ENCODE measurements at places on chromosomes 3 and 15.

- DNase-seq: no peak
Measured at GRCh38 chr3:181631901-181632300, 79.8 kb upstream of the SOX2 start.

GRCh38 chr3:144643771-144644198 is 672.2 kb downstream of the DIPK2A start:
- DNase-seq: no peak

DNA sequence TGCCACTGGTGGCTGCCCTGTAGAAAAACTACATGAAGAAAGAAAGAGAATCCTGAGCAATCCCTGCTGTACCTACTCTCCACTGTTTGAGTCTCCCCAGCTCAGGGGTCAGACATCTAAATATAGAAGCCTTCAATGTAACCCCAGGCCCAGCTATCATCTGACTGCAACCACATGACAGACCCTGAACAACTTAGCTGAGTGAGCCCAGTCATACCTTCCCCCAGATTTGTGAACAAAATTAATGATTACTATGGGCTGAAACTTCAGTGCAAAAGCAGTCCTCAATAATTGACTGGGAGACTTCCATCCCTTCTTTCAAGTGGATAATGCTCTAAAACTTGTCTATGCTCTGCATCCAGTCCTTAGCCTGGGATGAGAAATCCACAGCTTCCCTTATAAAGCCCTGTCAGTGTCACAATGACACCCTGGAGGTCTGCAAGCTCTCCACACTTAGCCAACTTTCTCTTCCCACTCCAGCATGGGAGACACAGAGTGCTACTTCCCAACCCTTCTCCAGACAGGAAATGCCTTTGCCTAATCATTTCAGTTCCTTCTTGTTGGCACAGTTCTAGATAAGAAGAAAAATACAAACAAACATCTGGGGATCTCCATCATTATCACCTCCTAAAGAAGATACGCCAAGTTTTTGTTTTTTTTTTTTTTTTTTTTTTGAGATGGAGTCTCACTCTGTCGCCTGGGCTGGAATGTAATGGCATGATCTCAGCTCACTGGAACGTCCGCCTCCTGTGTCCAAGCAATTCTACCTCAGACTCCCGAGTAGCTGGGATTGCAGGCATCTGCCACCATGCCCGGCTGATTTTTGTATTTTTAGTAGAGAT is 198.5 kb upstream of the GADL1 start:
- no peak for DNase-seq

- no peak for DNase-seq
Measured at GRCh38 chr3:43874290-43874689, 183.6 kb downstream of the ABHD5 start.

- no peak for DNase-seq
Measured at GRCh38 chr15:90915808-90916440, 12.8 kb downstream of the MAN2A2 start.

GRCh38 chr3:178010306-178010705 is 525.9 kb upstream of the KCNMB2 start:
- no peak for DNase-seq

DNA sequence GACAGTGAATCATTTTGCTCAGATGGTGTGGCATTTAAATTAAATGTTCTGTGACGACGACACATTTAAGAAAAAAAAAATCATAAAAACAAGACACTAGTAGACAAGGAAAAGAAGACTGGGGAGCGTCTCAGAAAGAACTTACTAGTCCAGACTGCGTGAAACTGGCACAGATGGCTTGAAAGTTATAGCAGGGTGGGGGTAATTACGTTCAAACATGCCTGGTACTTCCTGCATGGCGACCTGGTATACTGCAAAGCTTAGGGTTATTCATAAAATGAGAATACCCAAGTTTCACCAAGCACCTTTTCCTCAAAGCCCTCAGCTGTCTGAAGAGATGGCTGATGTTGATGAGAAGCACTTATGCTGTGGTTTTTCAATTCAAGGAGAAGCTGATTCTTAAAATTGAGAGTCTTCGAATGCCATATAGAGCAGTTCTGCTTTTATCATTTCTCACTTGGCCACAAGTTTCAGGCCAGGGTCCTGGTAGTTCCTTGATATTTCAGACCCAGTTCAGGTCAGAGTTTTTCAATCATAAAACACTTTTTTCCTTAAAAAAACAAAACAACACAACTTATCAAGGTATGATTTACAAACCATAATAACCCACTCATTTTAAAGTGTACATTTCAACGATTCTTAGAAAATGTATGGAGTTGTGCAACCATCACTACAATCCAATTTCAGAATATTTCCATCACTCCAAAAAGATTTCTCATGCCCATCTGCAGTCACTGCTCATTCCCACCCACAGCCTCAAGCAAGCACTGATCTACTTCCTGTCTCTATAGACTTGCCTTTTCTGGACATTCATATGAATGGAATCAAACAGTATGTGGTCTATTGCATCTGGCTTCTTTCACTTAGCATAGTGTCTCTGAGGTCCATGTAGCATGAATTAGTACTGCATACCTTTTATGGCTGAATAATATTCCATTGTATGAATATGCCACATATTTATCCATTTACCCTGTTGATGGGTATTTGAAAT is 24.7 kb downstream of the PCOLCE2 start:
- no peak for DNase-seq

- no peak for DNase-seq
Measured at GRCh38 chr3:61371123-61371522, 119.9 kb upstream of the FHIT start.

GRCh38 chr3:17213102-17213501 is 328.3 kb downstream of the PLCL2 start:
- DNase-seq: no peak

GRCh38 chr3:27616031-27616430 is 106.1 kb downstream of the EOMES start:
- no peak for DNase-seq

DNA sequence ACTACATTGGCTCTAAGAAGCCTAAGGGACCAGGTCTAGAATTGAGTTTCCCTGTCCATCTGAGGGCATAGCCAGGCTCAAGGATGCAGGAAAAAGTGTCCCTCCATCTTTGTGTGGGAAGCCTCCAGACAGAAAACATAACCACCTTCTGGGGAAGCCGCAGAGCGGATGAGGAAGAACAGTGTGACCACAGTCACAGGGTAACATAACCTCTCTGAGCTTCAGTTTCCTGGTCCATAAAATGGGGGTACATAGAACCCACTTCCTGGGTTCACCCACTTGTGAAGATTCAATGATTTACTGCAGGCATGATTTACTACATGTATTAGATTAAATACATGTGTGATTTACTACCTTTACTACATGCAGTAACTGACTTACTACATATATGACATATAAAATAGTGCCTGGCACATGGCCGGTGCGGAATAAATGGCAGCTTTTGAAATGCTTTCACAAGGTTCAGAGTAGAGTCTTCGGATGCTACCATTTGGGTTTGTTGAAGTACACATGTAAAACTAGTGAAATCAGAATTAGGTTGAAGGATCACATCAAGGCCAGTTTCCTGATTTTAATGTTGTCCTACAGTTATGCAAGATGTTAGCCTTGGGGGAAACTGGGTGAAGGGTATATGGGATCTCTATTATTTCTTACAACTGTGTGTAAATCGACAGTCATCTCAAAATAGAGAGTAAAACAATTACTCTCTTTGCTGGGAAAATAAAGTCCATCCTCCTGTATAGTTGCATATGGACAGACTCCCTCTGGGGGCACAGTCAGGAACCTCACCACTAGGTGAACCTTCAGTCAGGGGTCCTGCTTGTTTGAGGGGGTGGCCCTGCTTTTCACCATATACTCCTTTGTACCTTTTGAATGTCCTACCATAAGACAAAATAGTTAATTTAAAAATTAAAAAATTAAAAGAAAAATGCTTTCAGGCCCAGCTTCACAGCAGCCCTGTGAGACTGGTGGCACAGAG is 86.0 kb downstream of the SEMA5B start:
- DNase-seq: no peak

GRCh38 chr3:38314112-38314763 is 32.1 kb downstream of the SLC22A14 start:
- DNase-seq: no peak

DNA sequence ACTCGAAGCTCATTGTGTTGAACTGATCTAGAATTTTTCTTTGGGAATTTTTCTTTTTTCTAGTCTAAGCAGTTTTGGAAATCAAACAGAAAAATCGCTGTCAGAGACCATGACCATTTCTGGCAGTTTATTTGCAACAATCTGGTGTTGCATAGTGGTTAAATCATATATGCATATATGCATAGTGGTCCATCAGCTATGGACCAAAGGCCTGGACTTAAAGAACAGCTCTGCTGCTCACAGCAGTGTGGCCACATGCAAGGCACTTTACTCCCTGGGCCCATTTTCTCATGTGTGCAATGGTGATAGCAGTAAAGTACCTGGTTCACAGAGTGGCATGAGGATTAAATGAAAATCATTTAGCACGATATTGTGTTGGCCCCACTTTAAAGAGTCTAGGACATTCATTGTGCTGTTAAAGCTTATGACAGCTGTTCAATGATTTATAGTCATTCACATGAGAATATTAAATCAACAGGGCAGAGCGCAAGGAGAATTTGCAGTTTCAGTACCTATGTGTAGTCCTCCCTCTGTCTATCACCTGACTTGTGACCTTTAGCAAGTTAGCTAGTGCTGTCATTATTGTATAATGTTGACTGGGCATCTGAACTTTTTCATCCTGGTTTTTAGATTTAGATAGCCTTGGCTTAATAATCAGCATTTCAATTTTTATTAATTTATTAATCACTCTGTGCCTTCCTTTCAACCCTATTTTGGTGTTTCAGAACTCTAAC is 46.4 kb downstream of the BLM start:
- no peak for DNase-seq

DNA sequence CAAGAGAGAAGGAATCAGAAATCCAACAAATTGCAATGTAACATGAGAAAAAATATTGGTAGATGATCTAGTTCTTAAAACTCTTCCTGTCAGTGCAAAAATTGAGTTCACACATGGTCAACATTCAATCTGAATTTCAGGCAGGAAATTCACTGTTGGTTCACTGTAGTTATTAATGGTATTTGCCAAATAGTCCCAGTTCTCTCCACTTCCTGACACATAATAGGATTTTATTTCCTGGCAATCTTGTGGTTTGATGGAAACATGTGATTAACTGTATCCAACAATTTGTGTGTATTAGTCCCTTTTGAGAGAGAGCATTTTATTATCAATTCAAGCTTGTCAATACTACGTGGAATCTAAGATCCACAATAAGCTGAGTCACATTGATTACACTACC is 1103.1 kb downstream of the ROBO2 start:
- no peak for DNase-seq

- DNase-seq: no peak
Measured at GRCh38 chr3:143222505-143222904, 102.9 kb downstream of the CHST2 start.
